ENCODE measurements at places on chromosomes 1 and 21.

- DNase-seq: no peak
Observed at GRCh38 chr1:155871390-155871789, 12.0 kb downstream of the SYT11 start.

DNA sequence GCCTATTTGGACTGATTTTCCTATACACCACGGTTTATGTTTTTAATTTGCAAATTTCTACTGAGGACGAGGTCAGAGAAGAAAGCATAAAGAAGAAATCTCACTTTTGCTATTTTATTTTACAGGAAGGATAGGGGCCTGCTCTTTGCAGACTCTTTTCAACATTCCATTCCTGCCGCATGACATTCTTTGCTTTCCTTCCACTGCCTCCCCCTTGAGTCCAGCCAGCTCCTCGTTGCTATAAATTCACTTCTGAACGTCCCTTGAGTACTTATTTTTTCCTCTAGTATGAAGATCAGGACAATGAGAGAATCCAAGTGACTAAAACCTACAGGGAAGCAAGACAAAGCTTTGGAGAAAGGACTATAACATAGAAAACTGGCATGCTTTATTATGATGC, 53.4 kb upstream of the PTGFR start:
- DNase-seq: no peak

DNA sequence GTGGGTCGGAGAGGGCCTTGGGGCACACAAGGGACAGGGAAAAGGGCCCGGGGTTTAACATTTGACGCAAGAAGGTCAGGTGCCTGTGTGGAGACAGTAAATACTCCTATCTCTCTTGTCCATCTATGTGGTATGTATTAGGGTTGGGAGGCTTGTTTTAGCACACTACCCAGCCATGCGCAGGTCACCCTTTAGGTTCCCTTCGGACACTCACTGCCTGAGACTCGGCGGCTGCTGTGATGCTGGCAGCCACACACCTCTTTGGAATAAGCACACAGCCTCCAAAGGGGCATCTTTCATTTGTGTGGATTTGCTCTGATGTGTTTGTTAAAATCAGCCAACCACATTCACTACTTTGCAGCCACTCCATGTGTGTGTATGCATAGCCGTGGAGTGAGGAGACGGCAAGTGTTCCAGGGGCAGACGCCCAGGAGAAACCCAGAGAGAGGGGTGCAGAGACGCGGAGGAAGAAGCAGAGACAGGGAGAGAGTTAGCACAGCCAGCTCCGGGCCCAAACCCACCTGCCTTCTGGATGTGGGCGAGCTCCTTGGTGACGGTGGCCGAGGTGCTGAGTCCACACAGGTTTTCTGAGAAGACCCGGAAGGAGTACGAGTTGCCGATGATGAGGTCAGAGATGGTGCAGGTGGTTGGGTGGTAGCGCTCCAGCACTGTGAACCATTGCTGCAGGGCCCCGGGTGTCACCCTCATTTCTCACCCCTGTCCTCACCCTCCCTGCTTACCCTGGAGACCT, 5.7 kb downstream of the MYBPH start:
- DNase-seq: no peak

DNA sequence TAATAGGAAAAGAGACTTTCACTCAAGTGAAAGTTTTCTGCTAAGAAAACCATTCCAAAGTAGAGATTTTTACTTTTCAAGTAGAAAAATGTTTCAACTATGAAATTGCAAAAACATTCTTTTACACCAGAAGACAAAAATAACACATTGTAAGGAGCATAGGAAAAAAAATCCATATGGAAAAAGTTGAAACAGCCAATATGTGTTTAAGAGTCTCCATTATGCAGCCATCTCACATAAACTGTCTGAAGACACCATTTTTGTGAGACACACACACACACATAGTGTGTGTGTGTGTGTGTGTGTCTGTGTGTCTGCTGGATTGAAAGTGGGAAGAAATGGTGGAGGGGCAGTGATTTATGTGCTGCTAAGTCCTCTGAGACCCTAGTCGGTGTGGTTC, 162.1 kb downstream of the HHAT start:
- DNase-seq: no peak

- DNase-seq: no peak
Observed at GRCh38 chr1:228100822-228101613, 2.1 kb downstream of the C1orf35 start.

- no peak for DNase-seq
Observed at GRCh38 chr1:87549738-87550137, 221.1 kb downstream of the LMO4 start.

- no peak for DNase-seq
Observed at GRCh38 chr1:245898581-245898980, 608.5 kb downstream of the SMYD3 start.

DNA sequence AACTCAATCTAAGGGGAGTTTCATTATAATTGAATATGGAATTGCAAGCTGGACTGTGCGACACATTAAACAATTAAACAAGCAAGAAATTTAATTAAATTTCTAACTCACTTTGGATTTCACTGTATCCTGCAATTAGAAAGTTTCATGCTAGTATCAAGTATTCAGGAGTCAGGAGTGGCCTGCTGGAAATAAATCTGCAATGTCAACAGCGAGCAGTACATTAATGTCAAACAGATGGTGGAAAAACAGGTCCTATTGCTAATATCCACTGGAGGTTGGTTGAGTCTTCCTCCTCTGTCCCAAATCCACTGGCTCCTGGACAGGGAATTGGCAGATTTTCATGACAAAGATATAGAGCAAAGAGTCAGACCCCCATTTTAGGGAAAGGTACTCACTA, 237.1 kb downstream of the VAV3 start:
- DNase-seq: no peak

DNA sequence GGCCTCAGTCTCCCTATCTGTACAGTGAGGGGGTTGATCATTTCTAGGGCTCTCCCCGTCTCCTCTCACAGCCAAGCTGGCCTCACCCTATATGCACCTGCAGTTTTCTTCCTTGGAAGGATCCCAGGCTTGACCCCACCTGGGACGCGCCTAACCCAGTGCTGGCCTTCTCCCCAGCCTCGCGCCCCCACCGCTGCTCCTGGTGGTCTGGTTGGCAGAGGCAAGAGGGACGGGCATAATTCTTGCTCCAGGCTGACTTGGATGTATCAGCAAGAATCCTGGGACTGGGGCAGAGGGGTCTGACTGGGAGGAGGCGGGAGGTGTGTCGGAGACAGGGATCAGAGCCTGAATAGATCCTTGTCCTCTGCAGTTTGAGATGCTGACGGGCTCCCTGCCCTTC, 25.2 kb downstream of the RPS6KA1 start:
- no peak for DNase-seq

DNA sequence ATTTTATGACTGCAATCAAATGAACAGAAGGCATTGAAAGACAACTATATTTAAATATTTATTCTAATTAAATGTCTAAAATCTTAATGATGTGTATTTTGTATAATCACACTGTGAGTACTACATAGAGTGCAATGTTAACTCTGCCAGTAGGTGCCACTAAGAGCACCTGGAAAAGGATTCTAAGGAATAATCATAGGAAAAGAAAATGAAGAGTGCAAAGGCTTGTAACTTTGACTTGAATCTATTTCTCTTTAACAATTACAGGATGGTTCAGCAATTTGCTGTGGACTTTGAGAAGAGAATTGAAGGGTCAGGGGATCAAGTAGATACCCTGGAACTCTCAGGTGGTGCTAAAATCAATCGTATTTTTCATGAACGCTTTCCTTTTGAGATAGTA, 200.4 kb downstream of the DNM3 start:
- no peak for DNase-seq

GRCh38 chr1:47233186-47233585, 1.2 kb upstream of the TAL1 start:
- DNase-seq: no peak

GRCh38 chr1:119000371-119001180, 12.4 kb upstream of the TBX15 start:
- DNase-seq: no peak

DNA sequence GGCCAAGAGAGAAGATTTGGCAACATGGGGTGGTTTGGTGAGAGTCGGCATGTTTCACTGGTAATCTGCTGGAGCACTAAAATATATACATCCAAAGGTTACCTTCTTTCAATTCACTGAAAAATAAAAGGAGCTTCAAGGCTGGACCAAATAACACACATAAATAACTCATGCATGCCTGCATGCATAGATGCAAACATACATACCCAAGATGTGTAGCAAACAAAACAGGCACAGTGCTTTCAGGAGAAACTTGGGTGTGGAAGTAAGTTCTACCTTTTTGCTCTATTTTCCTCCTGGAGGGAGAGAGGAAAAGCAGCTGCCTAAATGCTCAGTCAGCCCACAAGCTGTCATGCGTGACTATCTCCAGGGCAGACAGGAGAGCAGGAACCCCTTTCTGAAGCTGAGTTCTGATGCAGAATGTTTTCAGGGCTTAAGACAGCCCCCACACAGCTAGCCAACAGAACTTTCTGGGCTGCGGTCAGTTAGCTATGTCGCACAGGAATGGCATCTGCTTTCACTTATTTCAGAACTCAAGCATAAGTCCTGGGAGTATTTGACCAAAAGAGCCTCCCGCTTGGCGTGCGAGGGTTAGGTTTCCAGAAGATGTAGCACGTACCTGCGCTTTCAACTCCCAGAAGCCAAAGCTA, 166.2 kb downstream of the TOMM20 start:
- no peak for DNase-seq

GRCh38 chr1:116036255-116036654, 59.9 kb downstream of the SLC22A15 start:
- DNase-seq: no peak

DNA sequence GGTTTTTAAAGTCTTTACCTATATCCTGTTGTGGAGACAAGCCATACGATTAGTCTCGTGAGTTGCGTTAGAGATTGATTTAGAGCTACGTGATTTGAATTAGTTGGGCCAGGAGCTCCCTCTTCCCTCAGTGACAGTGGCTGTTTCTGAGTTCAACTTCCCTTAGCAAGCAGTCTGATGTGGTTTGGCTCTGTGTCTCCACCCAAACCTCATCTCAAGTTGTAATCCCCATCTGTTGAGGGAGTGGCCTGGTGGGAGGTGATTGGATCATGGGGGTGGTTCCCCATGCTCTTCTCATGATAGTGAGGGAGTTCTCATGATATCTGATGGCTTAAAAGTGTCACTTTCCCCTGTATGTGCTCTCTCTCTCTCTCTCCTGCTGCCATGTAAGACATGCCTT, 192.9 kb upstream of the PTGFR start:
- DNase-seq: no peak

GRCh38 chr1:116367256-116367945, 5.6 kb upstream of the ATP1A1 start:
- no peak for DNase-seq

DNA sequence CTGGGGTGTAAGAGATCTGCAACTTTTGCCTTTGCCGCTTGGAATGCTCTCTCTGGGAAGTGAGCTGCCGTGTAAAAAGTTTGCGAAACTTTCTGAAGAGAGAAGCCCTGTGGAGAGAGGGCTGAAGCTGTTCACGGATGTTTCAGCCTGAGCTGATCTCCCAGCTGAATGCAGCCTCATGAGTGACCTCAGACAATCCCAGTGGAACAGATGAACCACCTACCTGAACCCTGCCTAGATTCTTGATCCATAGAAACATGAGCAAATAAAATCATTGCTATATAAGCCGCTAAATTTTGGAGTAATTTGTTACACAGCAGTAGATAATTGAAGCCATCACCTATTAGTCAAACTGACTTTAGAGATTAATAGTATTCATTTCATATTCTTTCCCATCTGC, 4.4 kb upstream of the ALG6 start:
- DNase-seq: no peak

GRCh38 chr1:51750218-51750617, 128.3 kb downstream of the NRDC start:
- DNase-seq: no peak

DNA sequence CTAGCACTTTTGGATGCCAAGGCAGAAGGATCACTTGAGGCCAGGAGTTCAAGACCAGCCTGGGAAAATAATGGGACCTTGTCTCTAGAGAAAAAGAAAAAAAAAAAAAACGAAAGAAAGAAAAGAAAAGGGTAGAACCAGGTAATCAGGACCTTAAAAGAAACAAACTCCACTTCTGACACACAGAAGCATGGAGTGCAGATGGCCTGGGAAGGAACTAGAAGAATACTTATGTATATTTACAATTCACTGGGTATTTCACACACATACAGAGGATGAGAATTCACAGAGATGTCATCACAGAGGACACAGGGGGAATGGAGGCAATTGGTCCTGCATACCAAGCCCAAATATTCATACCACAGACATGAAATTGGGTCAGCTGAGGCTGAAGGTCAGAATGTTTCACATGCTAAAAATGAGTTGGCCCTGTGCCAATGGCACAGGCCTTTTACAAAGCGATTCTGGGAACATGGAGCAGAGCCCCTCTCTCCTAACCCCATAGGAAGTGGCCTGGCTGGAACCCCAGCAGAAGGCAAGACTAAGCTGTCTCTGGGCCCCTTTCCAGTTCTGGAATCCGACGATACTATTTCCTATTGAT, 4.4 kb downstream of the B4GALT3 start:
- DNase-seq: no peak

DNA sequence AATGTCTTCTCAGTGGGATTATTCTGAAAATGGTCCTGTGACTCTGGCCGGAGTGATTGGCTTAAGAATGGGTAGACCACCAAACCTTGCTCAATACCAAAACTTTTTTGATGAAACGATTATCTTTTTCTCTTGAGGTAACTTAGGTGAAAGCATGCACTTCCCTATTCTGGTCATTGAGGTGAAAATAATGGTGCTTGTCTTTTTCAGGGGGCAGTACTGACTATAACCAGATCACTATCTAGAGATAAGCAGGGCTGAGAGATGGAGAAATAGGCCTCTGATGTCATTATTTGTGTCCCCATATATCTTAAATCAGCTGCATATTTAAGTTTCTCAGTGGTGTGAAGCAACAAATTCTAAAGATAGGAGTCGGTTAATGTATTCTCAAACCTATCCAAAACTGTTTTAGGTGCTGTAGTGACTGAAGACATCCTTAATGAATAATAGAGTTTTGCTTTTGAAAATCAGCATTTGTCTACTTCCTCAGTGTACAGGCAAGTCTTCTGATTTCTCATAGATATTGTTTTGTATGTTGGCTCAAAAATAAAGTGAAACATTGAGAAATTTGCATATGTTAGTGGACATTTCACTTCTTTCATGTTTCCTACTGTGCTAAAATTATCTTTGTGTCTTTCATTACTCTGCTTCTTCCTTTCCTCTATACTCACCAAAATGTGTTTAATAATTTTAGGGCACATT, 735.3 kb upstream of the ADGRL4 start:
- no peak for DNase-seq

DNA sequence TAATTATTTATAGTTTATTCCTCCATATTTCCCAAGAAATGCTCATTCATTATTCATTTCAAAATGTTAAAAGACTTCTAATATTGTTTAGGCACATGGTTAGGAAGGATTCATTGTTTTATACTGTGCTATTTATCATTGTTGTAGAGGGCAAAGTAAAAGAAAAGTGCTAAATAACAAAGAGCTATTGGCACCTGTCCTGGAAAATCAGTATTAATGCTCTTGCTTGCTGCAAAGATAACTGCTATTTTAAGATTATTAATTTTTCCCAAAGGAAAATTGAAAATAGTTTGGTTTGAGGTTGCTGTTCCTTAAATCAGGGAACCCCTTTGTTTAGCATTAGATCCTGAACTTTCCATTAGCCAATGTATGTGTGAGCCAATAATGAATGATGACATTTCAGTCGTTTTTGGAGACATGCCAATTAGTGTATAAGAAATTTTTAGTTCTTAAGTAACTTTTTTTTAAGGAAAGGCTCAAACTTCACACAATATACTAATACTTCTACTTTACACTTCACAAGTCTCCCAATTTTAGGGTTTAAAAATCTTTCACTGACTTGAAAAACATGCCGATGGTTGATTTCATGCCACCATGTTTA, 39.9 kb downstream of the EPB41 start:
- DNase-seq: no peak

All from stimulated activated CD8-positive, alpha-beta memory T cell treated with anti-CD3 and anti-CD28 coated beads, Interleukin-4, amount 100 ng/mL, for 4 hours (primary cell).